Right lung (tissue), 10 donors: ENCODE measurements at places on chromosomes 6 and 20. TPM values are rescaled to one million over a fixed set of nuclear protein-coding genes. Genes with fewer than 3 reads are reported as not detected.

GRCh38 chr6:139313784-139314545 is 22.2 kb upstream of the TXLNB start:
- DNase-seq, result no peak

DNA sequence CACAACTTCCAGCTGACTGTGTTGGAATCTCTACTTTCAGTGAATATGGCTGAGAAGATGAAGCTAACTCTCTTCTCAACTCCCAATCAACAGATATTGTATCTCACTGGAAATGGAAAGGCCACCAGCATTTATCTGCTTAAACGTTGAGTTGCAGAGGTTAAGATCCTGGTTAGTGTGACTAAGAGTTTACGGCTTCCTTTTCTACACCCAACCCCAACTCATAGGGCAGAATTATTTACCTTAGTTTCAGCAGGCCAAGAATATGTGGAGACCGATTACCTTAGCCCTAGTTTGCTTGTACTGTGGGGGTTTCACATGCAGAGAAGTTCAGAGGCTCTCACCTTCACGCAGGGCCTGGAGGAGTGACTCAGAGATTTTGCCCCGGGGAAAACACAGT is 1026.6 kb downstream of the EYS start:
- DNase-seq, result no peak

DNA sequence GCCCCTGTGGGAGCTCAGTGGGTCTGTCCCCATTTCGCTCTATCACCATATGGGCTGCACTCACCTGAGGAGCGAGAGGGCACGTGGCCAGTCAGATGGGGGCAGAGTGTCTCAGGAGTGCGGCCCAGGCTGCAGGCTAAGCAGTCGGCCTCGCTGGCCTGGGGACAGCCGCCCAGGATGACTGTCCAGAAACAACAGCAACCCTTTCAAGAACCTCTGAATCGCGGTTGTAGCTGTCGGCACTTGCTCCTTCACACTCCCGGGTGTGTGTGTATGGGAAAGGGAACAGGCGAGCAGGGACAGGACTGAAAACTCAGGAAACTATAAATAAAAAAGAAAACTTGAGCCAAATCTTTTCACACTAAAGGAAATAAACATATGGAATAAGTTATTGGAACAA is 63.1 kb downstream of the TFAP2A start:
- DNase-seq, result no peak

GRCh38 chr6:168031411-168031971 is 34.0 kb downstream of the KIF25 start:
- DNase-seq, result no peak

DNA sequence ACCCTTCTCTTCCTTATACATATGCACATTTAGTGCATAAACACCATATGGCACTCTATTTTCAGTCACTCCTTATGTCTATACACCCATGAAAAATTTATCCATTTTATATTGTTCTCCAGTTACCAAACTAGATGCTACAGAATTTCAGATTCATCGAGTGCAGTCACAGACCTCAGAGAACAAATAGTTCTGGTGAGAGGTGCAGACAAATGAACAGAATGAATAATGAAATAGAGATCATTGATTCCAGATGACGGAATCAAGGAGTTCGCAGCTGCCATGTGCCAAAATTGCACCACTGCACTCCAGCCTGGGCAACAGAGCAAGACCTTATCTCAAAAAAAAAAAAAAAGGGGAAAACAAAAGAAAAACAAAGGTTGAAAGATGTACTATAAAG is 214.8 kb upstream of the CEP162 start:
- DNase-seq, result no peak

GRCh38 chr6:28729501-28730402 is 194.0 kb downstream of the TRIM27 start:
- DNase-seq, result no peak

DNA sequence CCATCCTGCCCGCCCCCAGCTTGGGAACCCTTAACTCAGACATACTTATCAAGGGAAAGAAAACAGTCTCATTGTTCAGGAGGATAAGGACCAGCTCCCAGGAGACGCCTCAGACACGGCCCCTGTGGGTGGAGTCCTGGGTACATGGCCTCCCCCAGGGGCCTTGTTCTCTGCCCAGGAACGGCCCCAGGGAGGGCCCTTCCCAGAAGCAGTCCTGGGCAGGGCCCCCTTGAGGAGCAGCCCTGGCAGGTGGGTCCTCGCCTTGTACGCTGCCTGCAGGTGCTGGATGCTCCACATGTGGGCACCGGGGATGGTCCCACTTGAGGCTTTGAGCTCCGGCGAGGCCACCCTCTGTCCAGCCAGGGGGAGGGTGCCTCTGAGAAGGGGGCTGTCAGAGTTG is 4.5 kb upstream of the GATA5 start:
- DNase-seq, result no peak

GRCh38 chr6:147802459-147802858 is 294.0 kb downstream of the SAMD5 start:
- DNase-seq, result no peak

- DNase-seq, result no peak
Measured at GRCh38 chr20:47459344-47460073, 42.2 kb upstream of the NCOA3 start.

GRCh38 chr6:25341923-25342619 is 62.9 kb downstream of the CARMIL1 start:
- DNase-seq, result no peak

GRCh38 chr20:49976542-49976941 is 6.2 kb upstream of the SNAI1 start:
- no peak for DNase-seq

DNA sequence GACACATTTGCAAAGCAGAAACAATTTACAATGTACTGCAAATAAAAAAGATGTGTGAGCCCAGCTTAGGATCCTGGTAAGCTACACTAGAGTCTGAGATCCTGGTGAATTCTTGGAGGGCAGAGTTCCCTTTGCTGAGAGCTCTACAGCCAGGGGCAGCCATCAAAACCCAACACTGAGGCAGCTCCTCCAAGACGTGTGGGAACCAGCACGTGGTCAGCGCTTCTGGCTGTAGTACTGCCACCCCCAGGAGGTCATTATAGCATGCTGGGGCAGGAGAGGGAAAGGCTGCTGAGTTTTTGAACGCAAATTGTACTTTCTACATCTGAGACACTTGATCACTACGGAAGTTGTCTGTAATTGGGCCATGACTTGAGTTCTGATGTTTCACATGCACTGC is 131.5 kb downstream of the INSM1 start:
- no peak for DNase-seq

GRCh38 chr6:52233975-52234823 is 10.1 kb downstream of the IL17F start:
- DNase-seq, result peak; percentile 8

The CALHM4 gene
- polyA plus RNA-seq, result not detected

The RHAG gene
- polyA plus RNA-seq, result 2.0 TPM

The TNFRSF6B gene
- 1.3 TPM for polyA plus RNA-seq

The MOG gene
- not detected for polyA plus RNA-seq

The TUBB1 gene
- polyA plus RNA-seq, result 4.4 TPM
